ENCODE measurements at places on chromosomes 7 and 10. TPM values are rescaled to one million over a fixed set of nuclear protein-coding genes. Genes with fewer than 3 reads are reported as not detected.
A peak's percentile ranks its signal among the peaks of the same experiment; 100 is the strongest.

- H3K36me3 ChIP-seq = no peaks in the 10 kb centered on the region
- no peak for DNase-seq
- H3K27ac ChIP-seq = no peak overlapping the region
- peaks cover 25% of the 10 kb centered on the region for H3K27me3 ChIP-seq
- H3K4me1 ChIP-seq = peaks cover 11% of the 10 kb centered on the region
Observed at GRCh38 chr10:49112851-49113250, 2.5 kb downstream of the VSTM4 start.

DNA sequence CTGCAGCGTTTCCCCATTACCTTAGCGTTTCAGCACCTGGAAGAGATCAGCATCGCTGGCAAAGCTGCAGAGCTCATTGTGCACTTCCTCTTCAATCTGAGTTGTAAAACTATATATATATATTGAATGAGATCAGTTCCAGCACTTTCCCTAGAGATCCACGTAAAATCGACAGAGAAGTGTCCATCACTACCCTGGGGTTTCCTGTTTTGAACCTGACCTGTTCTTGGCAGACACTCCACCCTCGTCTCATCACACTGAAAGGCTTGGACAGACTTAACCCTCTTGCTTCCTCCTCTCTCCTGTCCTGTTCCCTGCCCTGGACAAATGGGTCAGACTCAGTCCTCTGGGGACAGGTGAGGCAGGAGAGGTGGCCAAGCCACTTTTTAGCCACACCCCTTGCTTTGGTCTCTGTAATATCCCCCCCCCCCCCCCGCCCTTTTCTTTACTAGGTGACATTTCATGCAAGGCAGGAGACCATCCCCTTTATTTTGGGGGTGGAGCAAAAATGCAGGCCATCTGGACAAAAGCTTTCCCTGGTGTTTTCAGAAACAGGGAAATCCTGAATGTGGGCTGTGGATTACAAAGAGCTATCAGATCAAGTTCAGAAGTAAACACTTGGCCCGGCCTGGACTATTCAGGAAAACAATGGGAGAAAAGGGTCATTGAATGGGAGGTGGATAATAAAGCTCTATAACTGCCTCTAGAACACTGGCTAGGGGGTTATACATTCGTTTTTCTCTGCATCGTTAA, 83.7 kb upstream of the KDM7A start:
- no peaks in the 10 kb centered on the region for H3K36me3 ChIP-seq
- H3K27ac ChIP-seq = no peak overlapping the region
- DNase-seq = no peak
- H3K4me1 ChIP-seq = no peaks in the 10 kb centered on the region

GRCh38 chr10:103854686-103855391, 537 bp downstream of the SH3PXD2A start:
- peak overlapping the region; percentile 67 for H3K4me3 ChIP-seq
- H3K27ac ChIP-seq = no peak overlapping the region
- peaks cover 18% of the 10 kb centered on the region for H3K4me1 ChIP-seq
- DNase-seq = peak; percentile 63

GRCh38 chr7:79778786-79779770, 325.6 kb upstream of the MAGI2 start:
- no peaks in the 10 kb centered on the region for H3K4me1 ChIP-seq
- no peaks in the 10 kb centered on the region for H3K36me3 ChIP-seq
- H3K27ac ChIP-seq = no peak overlapping the region
- DNase-seq = no peak

- no peak overlapping the region for H3K27ac ChIP-seq
- DNase-seq = peak; percentile 79
- peaks cover 17% of the 10 kb centered on the region for H3K27me3 ChIP-seq
- no peaks in the 10 kb centered on the region for H3K36me3 ChIP-seq
- peak overlapping the region; percentile 47 for H3K4me3 ChIP-seq
- H3K4me1 ChIP-seq = peaks cover 20% of the 10 kb centered on the region
Observed at GRCh38 chr7:151115121-151115835, 29.0 kb downstream of the AGAP3 start.

GRCh38 chr10:77408259-77408658, 229.3 kb downstream of the KCNMA1 start:
- peaks cover 26% of the 10 kb centered on the region for H3K4me1 ChIP-seq
- DNase-seq = no peak
- no peaks in the 10 kb centered on the region for H3K27me3 ChIP-seq
- no peak overlapping the region for H3K4me3 ChIP-seq
- H3K27ac ChIP-seq = no peak overlapping the region
- H3K36me3 ChIP-seq = no peaks in the 10 kb centered on the region

GRCh38 chr10:61283066-61283465, 170.1 kb downstream of the TMEM26 start:
- DNase-seq = no peak
- H3K4me1 ChIP-seq = no peaks in the 10 kb centered on the region
- H3K4me3 ChIP-seq = no peak overlapping the region
- no peaks in the 10 kb centered on the region for H3K27me3 ChIP-seq

Gene ANLN
- total RNA-seq = 176 TPM

Gene HOXA2
- total RNA-seq = not detected

Gene PODXL
- 38.4 TPM for total RNA-seq

Gene VPS37D
- total RNA-seq = 7.0 TPM

Data from neural progenitor cell (in vitro differentiated cells).